ENCODE measurements at places on chromosomes 7 and 10.

DNA sequence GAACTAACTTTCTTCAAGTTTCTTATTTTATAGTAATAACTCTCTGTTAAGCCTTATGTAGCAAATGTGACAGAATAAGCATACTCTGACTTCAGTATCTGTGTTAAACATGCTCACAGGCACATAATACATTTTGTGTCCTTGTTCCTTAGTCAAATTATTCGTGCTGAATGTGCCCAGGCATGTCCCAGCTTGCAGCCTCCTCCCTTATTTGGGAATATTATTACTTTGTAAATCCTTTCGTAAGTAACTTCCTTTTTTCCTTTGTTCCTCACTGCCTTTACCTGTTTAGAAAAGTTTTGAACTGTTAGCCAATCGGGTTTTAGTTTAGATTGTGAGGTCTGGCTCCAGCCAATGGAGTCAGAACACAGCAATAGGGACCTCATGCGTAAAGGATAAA, 46.9 kb downstream of the GALNT11 start:
- no peak for DNase-seq

DNA sequence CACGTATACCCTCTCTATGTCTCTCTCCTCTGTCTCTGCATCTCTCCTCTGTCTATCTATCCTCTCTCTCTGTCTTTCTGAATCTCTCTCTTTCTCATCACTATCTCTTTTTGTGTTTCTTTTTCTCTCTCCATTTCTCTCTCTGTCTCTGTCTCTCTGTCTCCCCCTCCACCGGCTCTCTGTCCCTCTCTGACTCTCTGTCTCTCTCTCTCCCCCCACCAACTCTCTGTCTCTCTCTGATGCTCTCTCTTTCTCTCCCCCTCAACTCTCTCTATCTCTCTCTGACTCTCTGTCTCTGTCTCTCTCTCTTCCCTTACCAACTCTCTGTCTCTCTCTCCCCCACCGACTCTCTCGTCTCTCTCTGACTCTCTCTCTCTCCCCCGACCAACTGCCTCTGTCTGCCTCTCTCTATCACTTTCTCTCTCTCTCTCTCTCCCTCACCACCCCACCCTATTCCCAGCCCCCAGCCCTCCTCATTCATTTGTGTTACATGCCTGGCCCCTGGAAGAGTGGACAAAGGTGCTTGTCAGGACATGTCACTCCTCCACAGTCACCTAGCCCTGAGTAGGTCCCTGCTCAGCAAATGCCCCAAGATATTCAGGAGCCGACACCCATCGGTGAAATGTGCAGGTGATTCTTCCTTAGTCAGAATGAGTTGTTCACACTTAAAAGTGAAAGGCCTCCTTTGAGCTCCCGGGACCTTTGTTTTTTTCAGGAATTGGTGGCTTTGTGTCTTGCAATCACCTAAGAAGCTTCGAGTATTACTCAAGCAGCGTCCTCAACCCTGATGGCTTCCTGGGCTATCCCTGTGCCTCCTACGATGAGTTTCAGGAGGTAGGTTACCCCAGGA, 13.6 kb downstream of the PNLIPRP2 start:
- DNase-seq: no peak

GRCh38 chr7:96921771-96922170, 83.6 kb upstream of the DLX6 start:
- DNase-seq: no peak

- DNase-seq: no peak
Measured at GRCh38 chr10:86944907-86945306, 12.5 kb downstream of the MMRN2 start.

GRCh38 chr10:109616359-109616980, 306.8 kb downstream of the XPNPEP1 start:
- no peak for DNase-seq

GRCh38 chr10:6964543-6964942, 384.5 kb upstream of the PRKCQ start:
- no peak for DNase-seq

All from epithelial cell of proximal tubule (primary cell).